ENCODE measurements at places on chromosomes 6 and 20.

DNA sequence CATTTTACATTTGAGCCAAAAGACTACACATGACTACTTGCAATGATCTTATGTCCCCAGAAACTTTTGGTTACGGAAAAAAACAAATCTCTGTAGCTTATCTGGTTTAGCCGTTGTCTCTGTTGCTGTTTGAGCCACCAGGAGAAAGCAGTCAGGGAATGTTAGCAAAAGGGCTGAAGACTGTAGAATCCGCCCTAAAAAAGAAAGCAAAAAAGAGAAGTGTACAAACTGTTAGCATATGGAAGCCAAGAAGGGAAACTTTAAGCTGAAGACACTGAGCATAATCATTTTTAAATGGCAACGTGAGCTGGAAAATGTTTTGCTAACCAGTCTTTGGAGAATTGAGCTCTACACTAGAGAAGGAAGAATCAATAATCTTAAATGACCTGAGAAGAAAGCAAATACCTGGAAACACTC lies 69.9 kb upstream of the MYLIP start:
- no peaks in the 10 kb centered on the region for H3K27me3 ChIP-seq
- peaks cover 9% of the 10 kb centered on the region for H3K4me1 ChIP-seq
- no peak overlapping the region for H3K27ac ChIP-seq
- H3K36me3 ChIP-seq, result no peaks in the 10 kb centered on the region
- DNase-seq, result no peak

DNA sequence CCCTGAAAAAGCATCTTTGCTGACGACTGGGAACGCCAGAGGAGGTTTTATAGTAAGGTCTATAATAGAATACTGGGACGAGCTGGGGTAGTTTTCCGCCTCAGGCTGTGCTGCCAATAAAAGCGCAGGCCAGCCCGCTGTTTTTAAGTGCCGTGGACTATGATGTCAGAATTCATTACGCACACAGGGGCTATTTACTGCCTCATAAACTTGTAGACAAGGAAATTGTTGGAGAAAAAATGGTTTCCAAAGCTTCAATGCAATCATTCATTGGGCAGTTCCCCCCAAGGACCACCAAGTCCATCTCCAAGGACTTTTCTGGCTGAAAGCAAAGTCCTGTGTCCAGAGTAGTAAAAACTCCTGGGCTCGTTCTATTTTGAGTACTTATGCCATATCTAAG lies 20.4 kb upstream of the FOXF2 start:
- DNase-seq, result no peak
- peaks cover 65% of the 10 kb centered on the region for H3K27me3 ChIP-seq
- H3K36me3 ChIP-seq, result no peaks in the 10 kb centered on the region
- no peak overlapping the region for H3K27ac ChIP-seq

- H3K36me3 ChIP-seq, result no peaks in the 10 kb centered on the region
- H3K27ac ChIP-seq, result no peak overlapping the region
- no peaks in the 10 kb centered on the region for H3K4me1 ChIP-seq
- H3K4me3 ChIP-seq, result no peak overlapping the region
Measured at GRCh38 chr20:44471481-44471882, 4.2 kb upstream of the TTPAL start.

DNA sequence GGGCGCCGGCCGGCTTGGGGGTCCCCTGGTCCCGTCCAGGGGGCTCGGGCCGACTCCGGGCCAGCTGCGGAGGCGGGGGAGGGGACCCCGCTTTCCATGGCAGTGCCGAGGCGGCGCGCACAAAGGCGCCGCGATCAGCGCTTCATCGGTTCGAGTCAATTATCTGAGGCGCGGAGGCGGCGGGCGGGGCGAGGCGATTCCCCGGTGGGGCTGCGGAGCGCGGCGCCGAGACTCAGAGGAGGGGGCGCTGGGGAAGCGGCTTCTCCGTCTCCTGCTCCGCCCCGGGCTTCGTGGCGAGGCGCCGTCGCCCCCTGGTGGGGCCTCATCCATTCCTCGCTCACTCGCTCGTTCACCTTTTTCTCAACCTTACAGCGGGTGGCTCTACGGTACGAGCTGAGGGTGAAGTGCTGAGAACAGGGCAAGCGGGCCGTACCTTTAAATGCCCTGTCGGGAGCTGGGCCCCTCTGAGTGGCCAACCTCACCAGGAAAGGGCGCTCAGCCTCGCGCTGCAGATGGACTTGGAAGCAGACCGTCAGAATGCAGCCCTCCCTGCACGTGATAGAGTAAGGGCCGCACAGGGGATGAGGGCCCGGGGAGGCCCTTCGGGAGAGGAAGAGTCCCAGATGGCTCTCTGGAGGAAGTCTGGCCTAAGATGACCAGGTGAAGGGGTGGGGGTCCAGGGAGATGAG lies 39.9 kb downstream of the SLC52A3 start:
- DNase-seq, result peak; percentile 44
- H3K36me3 ChIP-seq, result no peaks in the 10 kb centered on the region
- H3K4me1 ChIP-seq, result no peaks in the 10 kb centered on the region
- H3K27ac ChIP-seq, result no peak overlapping the region
- H3K4me3 ChIP-seq, result peak overlapping the region; percentile 81
- peaks cover 25% of the 10 kb centered on the region for H3K27me3 ChIP-seq

GRCh38 chr6:30683980-30684338 lies 2.5 kb downstream of the PPP1R18 start:
- peaks cover 52% of the 10 kb centered on the region for H3K4me1 ChIP-seq
- no peaks in the 10 kb centered on the region for H3K36me3 ChIP-seq
- H3K4me3 ChIP-seq, result peak overlapping the region; percentile 2
- DNase-seq, result no peak

DNA sequence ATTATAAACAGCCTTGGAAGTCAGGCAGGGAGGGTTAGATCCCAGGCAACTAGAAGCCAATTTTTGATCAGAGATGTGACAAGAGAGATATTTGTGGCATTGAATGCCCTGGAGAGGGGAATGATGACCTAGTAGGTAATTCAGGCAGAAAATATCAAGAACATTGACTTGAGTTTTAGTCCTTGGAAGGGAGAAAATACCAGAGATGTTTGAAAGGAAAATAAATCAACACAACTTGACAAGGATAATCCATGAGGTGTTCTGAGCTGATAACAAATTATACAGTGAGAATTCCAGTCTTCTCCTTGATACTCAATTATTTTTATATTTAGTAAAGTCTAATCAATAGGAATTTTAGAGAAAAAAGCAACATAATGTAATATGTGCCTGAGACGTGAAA lies 10.6 kb upstream of the MARCKS start:
- no peak overlapping the region for H3K27ac ChIP-seq
- no peak overlapping the region for H3K4me3 ChIP-seq
- H3K27me3 ChIP-seq, result peaks cover 30% of the 10 kb centered on the region
- H3K36me3 ChIP-seq, result no peaks in the 10 kb centered on the region

GRCh38 chr6:111844921-111845320 lies 28.3 kb downstream of the FYN start:
- H3K4me3 ChIP-seq, result no peak overlapping the region
- H3K4me1 ChIP-seq, result peaks cover 64% of the 10 kb centered on the region
- no peaks in the 10 kb centered on the region for H3K36me3 ChIP-seq
- H3K27me3 ChIP-seq, result no peaks in the 10 kb centered on the region

DNA sequence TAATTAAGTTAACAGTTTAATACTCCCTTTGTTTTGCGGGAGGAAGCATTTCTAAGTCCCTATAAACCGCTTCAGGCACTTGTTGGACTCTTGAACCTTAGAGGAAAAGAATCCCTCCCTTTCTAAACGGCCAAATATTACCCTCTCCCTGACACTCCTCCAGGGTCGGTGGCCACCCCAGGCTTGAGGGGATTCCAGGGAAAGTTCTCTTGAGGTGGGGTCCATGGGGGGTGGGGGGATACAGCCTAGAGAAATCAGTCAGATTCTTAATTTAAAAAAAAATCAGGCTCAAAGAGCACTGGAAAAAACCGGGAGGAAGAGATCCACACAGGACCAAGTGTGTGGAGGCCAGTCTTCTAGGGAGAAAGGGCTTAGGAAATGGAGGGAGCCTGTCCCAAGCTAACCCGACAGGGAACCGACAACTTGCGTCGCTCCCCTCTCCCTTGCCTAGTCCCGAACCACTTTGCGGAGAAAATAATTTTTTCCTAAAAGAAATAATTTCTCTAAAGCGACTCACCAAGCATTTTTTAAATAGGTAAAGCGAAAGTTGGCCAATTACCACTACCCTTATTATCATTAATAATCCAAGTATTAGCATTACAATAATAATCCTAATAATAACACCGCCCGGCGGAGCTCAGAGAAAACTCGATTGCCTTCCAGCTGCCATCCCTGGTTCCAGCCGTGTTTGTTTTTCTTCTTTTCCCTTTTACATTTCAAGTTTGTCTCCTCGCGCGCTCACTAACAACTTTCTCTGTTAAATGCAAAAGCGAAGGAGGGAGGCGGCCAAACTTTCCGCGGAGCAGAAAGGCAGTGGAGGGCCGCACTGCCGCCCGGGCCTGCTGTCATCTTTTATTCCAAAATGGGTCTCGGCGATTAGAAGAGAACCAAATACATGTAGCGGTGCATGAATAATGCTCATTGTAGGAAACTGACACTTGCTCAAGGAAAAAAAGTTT lies 4.8 kb downstream of the NR2E1 start:
- H3K36me3 ChIP-seq, result no peaks in the 10 kb centered on the region
- no peak overlapping the region for H3K4me3 ChIP-seq
- peaks cover 100% of the 10 kb centered on the region for H3K27me3 ChIP-seq
- H3K27ac ChIP-seq, result no peak overlapping the region
- no peak for DNase-seq
- peaks cover 14% of the 10 kb centered on the region for H3K4me1 ChIP-seq

GRCh38 chr6:21967056-21967974 lies 329.5 kb downstream of the PRL start:
- no peaks in the 10 kb centered on the region for H3K27me3 ChIP-seq
- H3K4me3 ChIP-seq, result no peak overlapping the region
- no peak for DNase-seq
- no peak overlapping the region for H3K27ac ChIP-seq

DNA sequence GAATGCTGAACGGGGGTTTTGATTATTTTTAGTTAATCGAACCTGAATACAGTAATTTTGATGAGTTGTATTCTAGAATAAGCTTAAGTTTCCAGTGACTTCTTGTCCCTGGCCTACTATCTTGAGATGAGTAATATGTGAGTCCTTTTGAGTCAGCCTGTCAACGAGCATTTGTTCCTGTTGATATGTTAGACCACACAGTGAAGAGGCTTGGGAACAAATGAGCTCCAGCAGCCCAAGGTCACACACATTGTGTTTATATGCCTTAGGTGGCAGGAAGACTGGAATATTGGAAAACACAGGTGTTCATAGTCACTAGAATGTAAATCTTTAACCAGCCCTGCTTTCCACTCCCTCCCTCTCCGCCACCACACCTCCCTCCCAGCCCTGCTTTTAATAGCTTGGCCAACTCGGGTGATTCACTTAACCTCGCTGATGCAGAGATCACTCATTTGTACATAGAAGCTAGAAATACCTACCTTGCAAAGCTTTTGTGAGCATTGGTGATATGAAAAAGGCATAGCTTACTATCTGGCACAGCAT lies 9.1 kb downstream of the SMPDL3A start:
- peak overlapping the region; percentile 32 for H3K27ac ChIP-seq
- H3K4me3 ChIP-seq, result no peak overlapping the region
- H3K27me3 ChIP-seq, result no peaks in the 10 kb centered on the region
- H3K4me1 ChIP-seq, result peaks cover 13% of the 10 kb centered on the region
- H3K36me3 ChIP-seq, result no peaks in the 10 kb centered on the region

GRCh38 chr6:138844192-138844591 lies 48.3 kb downstream of the ECT2L start:
- H3K27ac ChIP-seq, result no peak overlapping the region
- no peaks in the 10 kb centered on the region for H3K27me3 ChIP-seq
- H3K36me3 ChIP-seq, result no peaks in the 10 kb centered on the region
- no peak for DNase-seq

- H3K4me3 ChIP-seq, result no peak overlapping the region
- no peaks in the 10 kb centered on the region for H3K4me1 ChIP-seq
- H3K36me3 ChIP-seq, result no peaks in the 10 kb centered on the region
- no peak for DNase-seq
- no peaks in the 10 kb centered on the region for H3K27me3 ChIP-seq
- H3K27ac ChIP-seq, result no peak overlapping the region
Measured at GRCh38 chr20:61735503-61735785, 330.2 kb downstream of the TAF4 start.

GRCh38 chr20:21100578-21101452 lies 5.3 kb downstream of the LINC00237 start:
- DNase-seq, result peak; percentile 24
- H3K4me1 ChIP-seq, result peaks cover 8% of the 10 kb centered on the region
- no peak overlapping the region for H3K27ac ChIP-seq
- no peaks in the 10 kb centered on the region for H3K36me3 ChIP-seq
- H3K4me3 ChIP-seq, result peak overlapping the region; percentile 8

- no peaks in the 10 kb centered on the region for H3K4me1 ChIP-seq
- no peak overlapping the region for H3K27ac ChIP-seq
- H3K36me3 ChIP-seq, result no peaks in the 10 kb centered on the region
- H3K4me3 ChIP-seq, result no peak overlapping the region
Measured at GRCh38 chr20:50618537-50618936, 72.8 kb downstream of the RIPOR3 start.

DNA sequence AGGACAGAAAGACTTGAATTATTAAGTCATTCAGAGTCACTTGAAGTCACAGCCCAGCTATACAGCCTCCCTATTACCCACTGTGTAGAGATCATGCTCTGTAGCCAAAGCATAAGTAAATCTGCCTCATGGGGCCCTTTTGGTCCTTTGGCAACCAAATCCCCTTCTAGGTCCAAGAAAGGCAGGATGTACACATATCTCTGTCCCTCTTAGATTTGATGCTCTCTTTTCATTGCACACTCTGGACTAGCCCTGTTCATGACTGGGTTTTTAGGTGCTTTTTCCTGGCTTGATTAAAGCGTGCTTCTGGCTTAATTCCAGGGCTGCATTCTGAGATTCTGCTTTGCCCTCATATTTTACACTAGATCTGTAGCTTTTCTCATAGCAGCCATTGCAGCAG lies 296.8 kb downstream of the TENT5A start:
- no peak overlapping the region for H3K4me3 ChIP-seq
- no peaks in the 10 kb centered on the region for H3K27me3 ChIP-seq
- no peaks in the 10 kb centered on the region for H3K4me1 ChIP-seq

DNA sequence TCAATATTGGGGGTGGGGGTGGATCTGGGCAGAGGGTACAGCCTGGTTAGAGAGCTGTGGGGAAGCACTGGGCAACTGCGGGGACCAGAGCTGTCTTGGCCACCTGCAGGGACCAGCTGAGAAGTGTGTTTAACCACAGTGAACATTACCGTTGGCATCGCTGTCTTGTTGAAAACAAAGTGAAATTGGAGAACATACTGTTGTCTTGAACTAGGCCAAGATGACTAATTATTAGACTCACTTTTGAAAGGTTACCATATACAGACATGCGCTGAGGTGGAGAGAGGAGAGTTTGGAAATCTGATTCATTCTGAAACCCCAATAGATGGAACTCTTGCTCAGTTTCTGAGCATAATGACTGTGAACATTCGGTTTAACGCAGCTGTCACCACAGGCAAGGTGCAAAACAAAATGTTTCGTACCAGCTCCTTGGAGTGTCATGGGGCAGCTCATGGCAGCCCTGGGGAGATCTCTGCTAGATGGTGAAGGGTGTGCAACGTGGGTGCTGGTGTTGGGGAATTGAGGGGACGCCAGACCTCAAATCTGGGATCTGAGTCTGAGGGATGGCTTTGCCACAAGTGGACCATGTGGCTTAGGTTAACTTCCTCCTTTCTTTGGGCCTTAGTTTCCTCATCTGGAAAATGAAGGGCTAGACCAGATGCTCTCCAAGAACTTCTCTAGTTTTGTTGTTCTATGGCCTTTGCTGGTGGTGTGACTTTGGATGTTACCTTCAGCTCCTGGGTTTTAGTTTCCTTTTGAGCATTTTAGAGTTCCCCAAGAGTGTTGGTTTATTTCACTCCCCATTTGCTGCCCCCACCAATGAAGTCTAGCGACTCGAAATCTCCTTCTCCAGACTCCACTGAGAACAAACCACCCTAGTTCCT lies 24.6 kb upstream of the GTSF1L start:
- no peaks in the 10 kb centered on the region for H3K4me1 ChIP-seq
- no peak for DNase-seq
- H3K27ac ChIP-seq, result no peak overlapping the region
- no peaks in the 10 kb centered on the region for H3K27me3 ChIP-seq
- H3K4me3 ChIP-seq, result no peak overlapping the region

Measured in cardiac muscle cell (in vitro differentiated cells and primary cell).